Camera-type eye (tissue), 1 donor: ENCODE measurements at places on chromosomes 4 and X. TPM values are rescaled to one million over a fixed set of nuclear protein-coding genes. Genes with fewer than 3 reads are reported as not detected.

The PDGFRA gene
- total RNA-seq = 158 TPM

The FOXP3 gene
- total RNA-seq = not detected

The ASB9 gene
- 5.3 TPM for total RNA-seq

The DAPP1 gene
- 3.1 TPM for total RNA-seq

The AKAP14 gene
- not detected for total RNA-seq

The UGT2A1 gene
- total RNA-seq = not detected

The CTAG2 gene
- total RNA-seq = not detected

The ATP8A1 gene
- 105 TPM for total RNA-seq

The STARD8 gene
- 10.2 TPM for total RNA-seq

The SNX12 gene
- 62.5 TPM for total RNA-seq

The CXCL1 gene
- total RNA-seq = 2.7 TPM

The DHX15 gene
- total RNA-seq = 322 TPM

The ADAM29 gene
- total RNA-seq = 0.16 TPM

The RHOXF1 gene
- not detected for total RNA-seq

The CPLX1 gene
- total RNA-seq = 9.2 TPM

The XKRX gene
- 0.77 TPM for total RNA-seq

The GPC4 gene
- 22.0 TPM for total RNA-seq

The CENPVL1 gene
- 0.71 TPM for total RNA-seq
